ENCODE measurements at places on chromosomes 12 and 14.

DNA sequence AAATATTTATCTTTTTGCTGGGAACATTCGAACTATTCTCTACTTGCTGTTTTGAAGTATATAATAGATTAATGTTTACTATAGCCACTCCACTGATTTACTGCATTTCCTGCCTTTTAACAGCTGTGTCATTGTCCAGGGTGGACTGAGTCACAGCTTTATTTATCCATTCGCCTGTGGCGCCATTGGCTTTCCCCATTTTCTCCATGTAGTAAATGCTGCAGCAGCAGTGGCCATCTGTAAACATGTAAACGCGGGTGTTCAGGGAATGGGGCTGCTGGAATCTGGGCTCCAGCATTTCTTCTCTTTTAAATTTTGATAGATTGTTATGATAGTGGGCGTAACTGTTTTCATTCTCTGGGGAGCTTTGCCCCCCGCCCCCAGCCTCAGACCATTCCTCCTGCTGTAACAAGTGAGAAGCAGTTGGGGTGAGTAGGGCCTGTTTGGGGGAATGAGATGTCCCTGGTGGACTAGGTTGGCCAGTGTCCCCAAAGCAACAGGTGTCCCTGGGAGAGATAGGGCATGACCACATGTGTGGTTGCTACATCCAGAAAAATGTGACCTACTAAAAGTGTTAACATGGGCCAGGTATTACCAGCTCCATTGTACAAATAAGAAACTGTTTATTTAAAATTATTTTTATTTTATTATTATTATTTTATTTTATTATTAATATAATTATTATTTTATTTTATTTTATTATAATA is 32.9 kb downstream of the RIN3 start:
- DNase-seq = no peak

DNA sequence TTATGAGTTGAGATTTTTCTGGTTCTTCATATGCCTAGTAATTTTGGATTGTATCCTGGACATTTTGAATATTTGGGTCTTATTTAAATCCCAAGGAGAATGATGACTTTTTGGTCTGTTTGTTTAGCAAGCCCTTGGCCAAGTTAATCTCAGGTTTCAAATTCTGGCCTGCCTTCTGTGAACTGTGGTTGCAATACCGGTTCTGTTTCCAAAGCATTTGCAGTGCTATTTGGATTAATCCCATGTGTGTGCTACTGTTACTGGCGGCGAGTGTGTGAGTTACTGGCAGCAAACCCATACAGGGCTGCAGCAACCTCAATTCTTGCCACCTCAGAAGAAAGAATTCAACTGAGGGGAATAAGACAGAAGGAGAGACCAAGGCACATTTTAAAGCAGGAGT is 51.1 kb downstream of the TMEM260 start:
- DNase-seq = no peak

DNA sequence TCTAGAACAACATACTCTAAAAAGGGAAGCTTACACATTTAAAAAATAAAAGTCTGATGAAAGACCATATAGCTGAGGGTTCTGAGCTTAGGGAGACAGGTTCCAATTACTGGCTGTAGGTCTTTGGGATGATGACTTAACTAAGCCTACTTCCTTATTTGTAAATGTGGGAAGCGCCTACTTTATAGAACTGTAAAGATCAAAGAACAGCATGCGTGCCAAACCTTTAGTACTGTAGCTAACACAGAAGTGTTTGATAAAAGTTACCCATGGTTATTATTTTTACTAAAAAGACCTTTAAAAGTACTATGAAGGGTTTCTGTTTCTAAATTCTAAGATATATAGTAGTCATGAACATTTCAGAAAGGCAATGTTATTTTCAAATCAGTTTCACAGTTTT is 35.7 kb downstream of the STK38L start:
- DNase-seq = no peak

DNA sequence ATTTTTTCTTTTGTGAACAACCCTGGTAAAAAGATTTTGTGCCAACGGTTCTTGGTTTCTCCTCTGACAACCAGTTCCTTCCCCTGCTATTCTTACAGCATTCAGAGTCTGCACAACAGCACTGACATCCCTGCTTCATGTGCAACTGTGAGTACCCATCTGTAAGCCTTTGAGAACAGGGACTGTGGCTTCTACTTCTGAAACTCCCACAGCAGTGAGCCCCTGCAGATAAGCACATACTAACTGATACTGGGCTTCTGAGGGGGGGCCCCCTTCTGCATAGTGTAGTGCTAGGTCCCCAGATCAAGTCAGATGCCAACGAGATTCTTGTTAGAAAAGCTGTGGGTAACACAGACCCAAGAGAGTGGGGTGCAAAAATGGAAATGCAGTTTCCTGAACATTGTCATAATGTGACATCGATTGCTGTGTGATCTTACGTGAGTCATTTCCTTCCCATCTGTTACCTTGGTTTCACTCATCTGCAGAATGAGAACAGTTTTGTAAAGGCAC is 11.1 kb upstream of the NINJ2 start:
- DNase-seq = peak; percentile 63

- DNase-seq = no peak
These were observed 17.1 kb downstream of the SYT1 start for GRCh38 chr12:78881685-78882084.

DNA sequence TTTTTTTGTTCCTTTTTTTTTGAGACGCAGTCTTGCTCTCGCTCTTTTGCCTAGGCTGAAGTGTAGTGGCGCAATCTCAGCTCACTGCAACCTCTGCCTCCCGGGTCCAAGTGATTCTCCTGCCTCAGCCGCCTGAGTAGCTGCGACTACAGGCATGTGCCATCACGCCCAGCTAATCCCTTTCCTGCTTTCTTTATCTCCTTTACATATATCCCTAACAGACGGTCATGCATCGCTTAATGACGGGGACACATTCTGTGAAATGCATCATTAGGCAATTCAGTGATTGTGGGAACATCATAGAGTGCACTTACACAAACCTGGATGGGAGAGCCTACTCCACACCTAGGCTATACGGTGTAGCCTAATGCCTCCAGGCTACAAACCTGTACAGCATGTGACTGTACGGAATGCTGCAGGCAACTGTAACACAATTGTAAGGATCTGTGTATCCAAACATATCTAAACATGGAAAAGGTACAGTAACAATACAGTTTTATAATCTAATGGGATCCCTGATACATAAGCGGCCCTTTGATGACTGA is 32.8 kb downstream of the NOS1 start:
- no peak for DNase-seq

DNA sequence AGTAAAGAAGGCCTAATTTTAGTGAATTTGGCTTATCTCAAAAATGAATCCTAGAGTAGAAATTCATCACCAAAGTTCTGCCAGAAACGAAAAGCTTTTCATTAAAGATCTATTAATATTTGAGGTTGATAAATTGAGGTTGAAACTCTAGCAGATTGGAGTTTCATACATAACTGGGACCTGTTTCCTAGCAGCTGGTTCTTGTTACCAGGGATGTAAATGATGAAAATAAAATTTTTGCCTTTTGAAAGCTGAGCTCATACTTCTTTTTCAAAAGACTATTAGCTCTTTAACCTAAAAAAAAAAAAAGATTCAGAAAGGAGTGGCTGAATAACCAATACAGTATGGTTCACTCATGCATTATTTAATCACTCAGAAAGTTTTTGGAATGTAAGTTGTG is 98.3 kb downstream of the PTGER2 start:
- DNase-seq = no peak

DNA sequence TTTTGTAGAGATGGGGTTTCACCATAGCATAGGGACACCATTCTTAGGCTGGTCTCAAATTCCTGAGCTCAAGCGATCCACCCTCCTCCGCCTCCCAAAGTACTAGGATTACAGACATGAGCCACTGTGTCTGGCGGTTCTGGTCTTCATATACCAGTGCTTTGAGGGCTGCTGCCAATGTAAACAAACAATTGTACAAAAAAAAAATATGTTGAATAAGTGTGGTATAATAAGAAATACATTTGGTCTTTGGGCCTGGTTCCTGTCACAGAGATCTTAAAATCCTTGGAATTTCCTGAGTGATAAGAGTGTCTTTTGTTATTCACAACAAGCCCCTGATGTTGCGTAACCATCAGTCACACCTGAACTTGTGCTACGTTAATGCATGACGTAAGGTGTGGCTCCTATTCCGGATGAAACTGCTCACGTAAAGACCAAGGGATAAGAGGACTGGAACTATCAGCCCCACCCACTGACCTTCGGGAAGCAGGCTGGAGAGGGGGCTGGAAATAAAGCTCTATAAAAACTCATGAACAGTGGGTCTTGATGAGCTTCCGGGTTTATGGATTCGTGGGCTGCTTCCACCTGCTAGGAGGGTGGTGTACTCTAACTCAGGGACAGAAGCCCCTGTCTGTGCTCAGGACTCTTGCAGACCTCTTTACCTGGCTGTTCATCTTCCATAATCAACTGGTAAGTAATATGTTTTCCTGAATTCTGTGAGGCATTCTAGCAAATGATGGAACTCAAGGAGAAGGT is 16.5 kb upstream of the RIMKLB start:
- no peak for DNase-seq

DNA sequence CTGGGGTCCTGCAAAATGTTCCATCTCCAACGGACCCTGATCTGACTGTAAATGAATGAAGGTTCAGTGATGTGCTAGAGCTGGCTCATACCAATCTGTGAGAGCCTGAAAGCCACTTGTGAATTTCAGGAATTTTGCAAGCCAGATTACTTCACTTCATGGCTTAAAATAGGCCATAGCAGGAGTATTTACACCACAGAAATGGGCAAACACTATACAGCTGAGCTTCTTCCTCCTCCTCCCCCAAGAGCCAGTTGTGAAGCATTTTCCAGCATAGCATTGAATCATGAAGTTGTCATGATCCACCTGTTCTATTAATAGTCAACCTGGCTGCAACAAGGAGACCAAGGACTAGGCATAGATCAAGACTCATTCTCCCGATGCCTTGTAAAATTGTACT is 141.3 kb upstream of the RASSF8 start:
- DNase-seq = no peak

GRCh38 chr12:57894399-57895292 is 46.7 kb upstream of the ATP23 start:
- no peak for DNase-seq

DNA sequence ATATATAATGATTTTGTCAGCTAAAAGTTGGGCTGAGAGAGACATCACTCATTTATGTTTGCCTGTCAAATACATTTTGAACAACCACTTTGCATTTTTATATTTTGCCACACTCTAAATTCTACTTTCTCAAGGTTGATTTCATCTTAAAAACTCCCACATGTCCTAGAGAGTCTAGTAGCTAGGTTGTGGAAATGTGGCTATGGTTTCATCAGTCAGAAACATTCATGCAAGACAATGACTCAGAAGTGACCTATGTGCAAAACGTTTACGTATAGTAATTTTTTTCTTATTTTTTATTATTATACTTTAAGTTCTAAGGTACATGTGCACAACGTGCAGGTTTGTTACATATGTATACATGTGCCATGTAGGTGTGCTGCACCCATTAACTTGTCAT is 27.4 kb upstream of the PRKD1 start:
- DNase-seq = no peak

DNA sequence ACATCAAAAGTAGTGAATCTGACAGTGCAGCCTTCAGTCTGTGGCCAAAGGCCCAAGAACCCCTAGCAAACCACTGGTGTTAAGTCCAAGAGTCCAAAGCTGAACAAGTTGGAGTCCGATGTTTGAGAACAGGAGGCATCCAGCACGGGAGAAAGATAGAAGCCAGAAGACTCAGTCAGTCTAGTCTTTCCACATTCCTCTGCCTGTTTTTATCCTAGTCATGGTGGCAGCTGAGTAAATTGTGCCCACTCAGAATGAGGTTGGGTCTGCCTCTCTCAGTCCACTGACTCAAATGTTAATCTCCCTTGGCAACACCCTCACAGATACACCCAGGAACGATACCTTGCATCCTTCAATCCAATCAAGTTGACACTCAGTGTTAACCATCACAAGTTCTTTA is 1255.4 kb downstream of the LRFN5 start:
- DNase-seq = no peak

DNA sequence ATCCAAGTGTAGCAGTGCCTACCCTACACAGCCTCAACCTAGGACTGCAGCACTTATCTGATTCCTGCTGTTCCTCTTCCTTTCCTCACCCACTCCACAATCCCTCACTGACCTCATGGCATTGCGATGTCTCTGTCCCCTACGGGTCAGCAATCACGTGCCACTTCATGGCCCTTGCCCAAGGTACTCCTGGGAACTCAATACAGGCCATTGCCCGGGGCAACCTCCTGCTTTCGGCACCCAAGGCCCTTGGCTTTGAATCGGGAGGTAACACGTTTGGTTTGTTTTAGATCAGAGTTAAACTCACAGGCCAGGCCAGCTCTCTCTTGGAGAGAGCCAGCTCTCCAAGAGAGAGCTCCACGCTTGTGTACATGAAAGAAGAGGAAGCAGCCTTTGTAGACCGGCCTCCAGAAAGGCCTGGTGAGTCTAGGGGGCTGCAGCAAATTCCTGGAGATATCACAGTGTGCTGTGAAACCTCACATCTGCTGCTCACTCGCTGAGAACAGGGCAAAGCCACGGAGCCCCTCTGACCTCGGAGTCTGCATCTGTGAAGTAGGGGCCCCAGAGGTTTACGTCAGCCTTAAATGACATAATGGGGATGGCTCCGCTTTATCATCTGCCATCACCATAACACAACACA is 12.2 kb downstream of the CLMN start:
- DNase-seq = no peak

- no peak for DNase-seq
These were observed 29.9 kb downstream of the PLEKHG7 start for GRCh38 chr12:92732716-92733115.

GRCh38 chr12:57182918-57183575 is 33.5 kb upstream of the NXPH4 start:
- DNase-seq = peak; percentile 81

DNA sequence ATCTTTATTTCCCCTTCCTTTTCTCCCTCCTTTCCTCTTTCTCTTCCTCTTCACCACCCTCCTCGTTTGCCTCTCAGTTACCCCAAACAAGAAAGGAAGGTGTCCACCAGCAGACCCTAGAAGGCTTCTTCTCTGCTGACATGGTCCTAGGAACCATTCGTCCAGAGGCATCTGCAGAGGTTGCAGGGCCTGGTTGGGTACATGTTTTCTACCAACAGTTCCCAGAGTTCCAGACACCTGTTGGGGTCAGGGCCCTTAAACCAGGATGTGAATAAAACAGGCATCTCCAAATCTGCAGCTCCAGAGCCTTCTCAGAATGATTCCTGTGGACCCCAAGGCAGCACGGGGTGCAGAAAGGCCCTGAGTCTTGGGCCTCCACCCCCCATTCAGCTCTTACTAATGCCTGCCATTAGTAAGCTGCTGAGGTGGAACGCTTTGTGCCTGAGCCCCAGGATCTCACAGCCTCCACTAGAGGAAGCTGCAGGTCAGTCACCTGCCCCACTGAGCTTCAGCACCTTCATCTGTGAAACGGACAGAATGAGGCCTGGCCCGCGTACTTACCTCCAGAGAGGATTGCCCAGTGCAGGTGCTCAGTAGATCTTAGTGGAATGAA is 130.4 kb downstream of the DICER1 start:
- DNase-seq = no peak
